ENCODE measurements at places on chromosomes 1 and 21. TPM values are rescaled to one million over a fixed set of nuclear protein-coding genes. Genes with fewer than 3 reads are reported as not detected.

DNA sequence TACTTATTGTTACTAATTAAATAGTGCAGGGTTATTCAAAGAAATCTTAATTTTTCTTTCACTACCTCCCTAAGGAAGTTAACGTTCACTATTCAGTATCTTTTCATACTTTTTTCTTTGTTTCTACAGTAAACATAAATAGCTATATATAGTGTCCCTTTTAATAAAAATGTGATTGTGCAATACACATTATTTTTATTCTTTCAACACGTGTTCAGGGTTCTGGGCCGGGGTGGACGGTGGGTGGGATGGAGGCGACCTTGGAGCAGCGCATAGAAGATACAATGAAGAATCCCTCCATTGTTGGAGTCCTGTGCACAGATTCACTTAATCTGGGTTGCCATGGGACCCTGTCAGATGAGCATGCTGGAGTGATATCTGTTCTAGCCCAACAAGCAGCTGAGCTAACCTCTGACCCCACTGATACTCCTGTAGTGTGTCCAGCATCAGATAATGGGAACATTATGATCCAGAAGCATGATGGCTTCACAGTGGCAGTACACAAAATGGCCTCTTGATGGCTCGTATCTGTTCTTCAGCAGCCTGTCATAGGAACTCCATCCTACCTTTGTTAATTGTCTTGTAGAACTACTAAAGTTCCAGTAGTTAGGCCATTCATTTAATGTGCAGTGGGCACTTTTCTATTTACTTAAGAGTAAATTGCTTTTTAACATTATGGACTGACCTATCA lies 155.9 kb upstream of the L1TD1 start:
- DNase-seq: no peak

DNA sequence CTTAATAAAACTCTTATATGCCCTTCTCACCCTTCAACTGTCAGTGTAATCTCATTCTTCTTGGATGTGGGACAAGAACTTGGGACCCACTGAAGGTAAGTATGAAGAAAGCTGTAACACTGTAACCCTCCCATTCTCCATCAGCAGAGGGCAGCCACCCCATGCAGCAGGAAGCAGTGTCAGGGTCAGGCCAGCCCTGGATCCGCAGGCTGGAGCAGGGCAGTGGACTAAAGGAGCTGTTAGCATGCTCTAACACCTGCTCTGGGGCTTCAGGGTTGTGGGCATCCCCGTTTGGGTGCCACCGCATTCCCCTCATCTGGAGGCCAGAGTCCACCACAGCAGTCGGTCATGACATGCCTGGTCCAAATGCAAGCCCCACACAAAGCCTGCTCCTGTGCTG lies 156.5 kb downstream of the HIVEP3 start:
- DNase-seq: no peak

GRCh38 chr1:110220324-110220723 lies 10.2 kb downstream of the KCNC4 start:
- DNase-seq: no peak

GRCh38 chr1:242456726-242457269 lies 67.7 kb downstream of the PLD5 start:
- DNase-seq: no peak

DNA sequence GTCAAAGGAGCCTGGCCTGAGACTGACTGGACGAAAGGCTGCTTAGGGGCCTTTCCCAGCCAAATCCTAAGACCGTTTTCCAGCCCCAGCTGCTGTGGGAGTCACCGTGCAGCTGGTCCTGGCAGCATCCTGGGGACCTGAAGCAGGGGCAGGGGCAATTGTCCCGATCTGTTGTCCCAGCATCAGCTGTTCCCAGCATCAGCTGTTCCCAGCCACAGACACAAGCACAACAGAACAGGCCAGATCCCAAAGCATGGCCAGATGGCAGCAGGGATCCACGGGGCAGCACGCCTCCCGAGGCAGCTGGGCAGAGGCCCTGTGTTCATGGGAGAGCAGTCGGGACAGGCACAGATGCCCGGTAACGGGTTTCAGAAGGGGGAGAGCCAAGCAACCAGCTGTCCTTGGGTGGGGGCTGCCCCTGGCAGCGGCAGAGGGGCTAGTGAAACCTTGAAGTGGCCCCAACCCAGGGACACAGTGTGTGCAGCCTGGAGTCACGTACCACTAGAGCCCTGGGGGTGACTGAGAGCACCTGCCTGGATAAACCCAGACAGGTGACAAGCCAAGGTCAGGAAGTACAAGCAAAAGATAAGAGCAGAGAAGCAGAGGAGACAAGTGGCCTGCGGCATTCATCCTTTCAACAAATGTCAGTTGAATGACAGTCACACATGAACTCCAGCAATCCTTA lies 13.3 kb downstream of the CELA2B start:
- no peak for DNase-seq

WLS gene
- total RNA-seq: 28.1 TPM

PLEKHN1 gene
- total RNA-seq: not detected

- no peak for DNase-seq
Observed at GRCh38 chr1:112346801-112347350, 49.1 kb upstream of the CTTNBP2NL start.

DNA sequence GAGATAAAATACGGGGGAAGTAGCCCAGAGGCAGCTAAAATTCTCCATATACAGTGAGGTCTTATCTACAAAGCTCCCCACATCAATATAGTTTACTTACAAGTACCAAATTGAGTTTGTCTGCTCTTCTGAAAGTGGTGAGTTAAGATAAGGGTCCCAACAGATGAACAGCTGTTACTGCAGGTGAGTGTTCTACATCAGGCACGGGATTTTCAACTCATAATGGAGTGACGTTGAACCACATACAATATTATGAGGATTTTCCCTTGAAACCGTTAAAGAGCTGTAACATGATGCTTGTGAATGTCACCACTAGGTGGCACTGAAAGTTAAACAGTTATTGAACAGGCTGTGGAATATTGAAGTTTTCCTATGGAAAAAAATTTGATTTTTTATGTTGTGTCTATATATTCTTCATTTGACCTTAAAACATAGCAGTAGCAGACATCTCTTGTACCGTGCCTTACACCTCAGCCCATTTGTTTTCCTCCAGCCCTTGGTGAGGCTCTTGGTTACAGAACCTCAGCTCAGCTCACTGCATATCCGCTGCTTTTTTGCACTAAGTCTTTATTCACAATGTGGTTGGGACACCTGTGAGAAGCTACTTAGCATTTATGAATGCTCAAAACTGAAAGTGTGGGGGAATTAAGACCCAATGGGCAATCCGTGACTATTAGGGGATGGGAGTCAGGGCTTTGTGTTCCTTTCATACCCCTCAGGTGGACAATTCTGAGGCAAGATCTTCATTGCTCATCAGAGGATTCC lies 23.2 kb downstream of the CD1D start:
- DNase-seq: no peak

GRCh38 chr1:36457691-36458090 lies 6.5 kb downstream of the MRPS15 start:
- no peak for DNase-seq

ESPN gene
- total RNA-seq: not detected

SRGAP2 gene
- 78.3 TPM for total RNA-seq

DNA sequence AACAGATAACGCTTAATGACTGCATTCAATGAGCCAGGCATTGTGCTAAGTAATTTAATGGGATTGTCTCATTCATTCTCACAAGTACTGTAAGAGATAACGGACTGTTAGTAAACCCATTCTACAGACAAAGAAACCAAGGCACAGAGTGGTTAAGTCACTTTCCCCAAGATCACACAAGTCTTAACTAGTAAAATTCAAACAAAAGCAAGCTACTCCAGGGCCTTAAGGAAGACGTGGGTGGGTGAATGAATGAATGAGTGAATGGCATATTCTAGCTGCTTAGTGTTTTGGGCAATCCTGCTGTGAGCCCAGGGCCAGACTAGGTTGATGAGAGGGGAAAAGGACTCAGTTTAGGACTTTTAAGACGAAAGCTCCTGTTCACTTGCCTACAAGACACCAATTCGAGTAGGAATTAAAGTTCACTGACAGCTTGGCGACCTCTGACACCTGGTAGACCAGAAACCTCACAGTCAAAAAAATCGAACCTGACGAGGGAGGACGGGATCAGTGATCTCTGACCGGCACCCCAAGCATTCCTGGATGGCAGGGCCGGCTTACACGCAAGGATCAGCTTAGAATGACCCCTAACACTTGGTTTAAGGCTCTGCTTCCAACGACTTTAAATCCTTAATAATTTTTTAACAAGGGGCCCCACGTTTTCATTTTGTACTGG lies 557 bp downstream of the EMC1 start:
- no peak for DNase-seq

GRCh38 chr1:108071601-108072000 lies 106.6 kb upstream of the VAV3 start:
- no peak for DNase-seq

GRCh38 chr1:155466617-155466972 lies 96.0 kb downstream of the ASH1L start:
- DNase-seq: no peak

ANKRD34A gene
- 1.6 TPM for total RNA-seq

FAM167B gene
- total RNA-seq: 0.41 TPM

GRCh38 chr1:62397301-62397700 lies 39.5 kb upstream of the USP1 start:
- no peak for DNase-seq

DNA sequence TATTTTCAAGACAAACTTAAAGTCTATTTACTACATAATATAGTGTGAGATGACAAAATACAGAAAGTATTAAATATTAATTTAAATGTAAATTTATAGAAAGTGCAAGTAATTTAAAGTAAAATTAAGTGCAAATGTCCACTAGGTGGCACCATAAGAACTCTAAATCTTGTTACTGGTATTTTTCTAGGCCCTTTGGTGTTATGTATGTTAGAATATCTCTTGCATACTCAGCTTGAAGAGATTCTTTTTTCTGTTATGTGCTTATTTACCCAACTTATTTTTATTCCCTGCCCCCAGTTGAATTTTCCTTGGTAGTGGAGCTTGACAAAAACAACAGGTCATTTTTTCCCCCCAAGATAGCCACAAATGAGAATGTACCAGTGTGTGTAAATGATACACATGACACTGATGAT lies 71.5 kb downstream of the RPS6KC1 start:
- no peak for DNase-seq

- DNase-seq: no peak
Observed at GRCh38 chr1:55338448-55338820, 123.3 kb upstream of the USP24 start.

DNA sequence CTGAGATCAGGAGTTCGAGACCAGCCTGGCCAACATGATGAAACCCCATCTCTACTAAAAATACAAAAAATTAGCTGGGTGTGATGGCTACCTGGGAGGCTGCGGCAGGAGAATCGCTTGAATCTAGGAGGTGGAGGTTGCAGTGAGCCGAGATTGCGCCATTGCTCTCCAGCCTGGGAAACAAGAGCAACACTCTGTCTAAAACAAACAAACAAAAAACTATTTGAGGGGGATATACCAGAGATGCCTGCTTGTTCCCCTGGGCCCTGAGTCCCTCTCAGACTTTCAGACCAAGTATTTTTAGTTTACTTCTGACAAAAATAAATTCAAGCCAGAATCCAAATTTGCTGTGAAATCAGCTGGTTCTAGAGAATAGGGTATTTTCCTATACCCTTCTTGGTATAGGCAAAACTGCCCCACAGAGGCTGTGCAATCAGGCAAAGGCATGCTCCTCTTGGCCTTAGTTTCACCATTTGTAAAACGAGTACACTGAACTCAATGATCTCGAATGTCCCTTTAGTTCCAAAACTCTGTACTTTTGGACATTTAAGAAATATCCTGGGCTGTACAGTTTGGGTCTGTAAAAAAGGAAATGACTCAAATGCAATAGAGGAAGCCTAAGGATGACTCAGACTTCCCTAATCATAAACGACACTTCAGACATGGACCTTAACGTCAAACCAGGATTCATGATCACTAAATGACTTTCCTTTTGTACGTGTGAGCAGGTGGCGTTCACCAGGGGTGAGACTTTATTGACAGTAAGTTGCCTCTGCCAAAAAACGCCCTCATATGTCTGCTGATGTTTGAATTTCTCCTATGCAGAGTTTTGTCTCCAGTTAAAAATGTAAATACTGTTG lies 16.1 kb downstream of the ENSA start:
- peak; percentile 40 for DNase-seq

- DNase-seq: no peak
Observed at GRCh38 chr1:162904579-162904978, 43.6 kb upstream of the CCDC190 start.

- DNase-seq: no peak
Observed at GRCh38 chr1:232594768-232595698, 34.9 kb downstream of the SIPA1L2 start.

Data from frontal cortex (tissue), 4 donors.